Stomach (tissue), 19 donors: ENCODE measurements at places on chromosomes 2 and 18. TPM values are rescaled to one million over a fixed set of nuclear protein-coding genes. Genes with fewer than 3 reads are reported as not detected.

The FEV gene
- not detected for total RNA-seq

The CNTNAP5 gene
- total RNA-seq: not detected

The SMAD4 gene
- total RNA-seq: 184 TPM

The FBXO11 gene
- total RNA-seq: 69.0 TPM

GRCh38 chr2:65062843-65063825 is 6.9 kb downstream of the CEP68 start:
- H3K4me1 ChIP-seq: peaks cover 46% of the 10 kb centered on the region
- H3K4me3 ChIP-seq: no peak overlapping the region
- H3K36me3 ChIP-seq: no peaks in the 10 kb centered on the region
- peak overlapping the region; percentile 78 for H3K27ac ChIP-seq
- no peaks in the 10 kb centered on the region for H3K27me3 ChIP-seq

DNA sequence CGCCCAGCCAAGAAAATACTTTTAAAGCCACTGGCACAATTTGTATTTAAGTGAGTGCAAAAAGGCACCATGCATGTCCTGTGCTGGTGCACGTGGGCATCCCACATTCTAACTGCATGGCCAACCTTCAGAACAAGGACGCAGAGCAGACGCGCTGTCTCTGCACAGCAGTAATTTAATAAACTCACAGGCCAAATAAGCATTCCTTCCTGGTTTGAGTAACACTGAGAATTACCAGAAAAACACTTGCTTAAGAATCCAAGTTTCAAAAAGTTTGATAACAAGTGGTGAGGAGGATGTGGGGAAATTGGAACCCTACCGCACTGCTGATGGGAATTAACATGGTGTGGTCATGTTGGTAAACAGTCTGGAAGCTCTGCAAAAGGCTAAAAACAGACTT is 38.7 kb downstream of the RPL31 start:
- peaks cover 27% of the 10 kb centered on the region for H3K4me1 ChIP-seq
- peaks cover 52% of the 10 kb centered on the region for H3K36me3 ChIP-seq
- H3K4me3 ChIP-seq: no peak overlapping the region
- DNase-seq: no peak

GRCh38 chr2:42547014-42547413 is 21.4 kb upstream of the MTA3 start:
- DNase-seq: no peak
- no peaks in the 10 kb centered on the region for H3K36me3 ChIP-seq
- H3K27ac ChIP-seq: no peak overlapping the region
- no peak overlapping the region for H3K4me3 ChIP-seq
- H3K4me1 ChIP-seq: no peaks in the 10 kb centered on the region

DNA sequence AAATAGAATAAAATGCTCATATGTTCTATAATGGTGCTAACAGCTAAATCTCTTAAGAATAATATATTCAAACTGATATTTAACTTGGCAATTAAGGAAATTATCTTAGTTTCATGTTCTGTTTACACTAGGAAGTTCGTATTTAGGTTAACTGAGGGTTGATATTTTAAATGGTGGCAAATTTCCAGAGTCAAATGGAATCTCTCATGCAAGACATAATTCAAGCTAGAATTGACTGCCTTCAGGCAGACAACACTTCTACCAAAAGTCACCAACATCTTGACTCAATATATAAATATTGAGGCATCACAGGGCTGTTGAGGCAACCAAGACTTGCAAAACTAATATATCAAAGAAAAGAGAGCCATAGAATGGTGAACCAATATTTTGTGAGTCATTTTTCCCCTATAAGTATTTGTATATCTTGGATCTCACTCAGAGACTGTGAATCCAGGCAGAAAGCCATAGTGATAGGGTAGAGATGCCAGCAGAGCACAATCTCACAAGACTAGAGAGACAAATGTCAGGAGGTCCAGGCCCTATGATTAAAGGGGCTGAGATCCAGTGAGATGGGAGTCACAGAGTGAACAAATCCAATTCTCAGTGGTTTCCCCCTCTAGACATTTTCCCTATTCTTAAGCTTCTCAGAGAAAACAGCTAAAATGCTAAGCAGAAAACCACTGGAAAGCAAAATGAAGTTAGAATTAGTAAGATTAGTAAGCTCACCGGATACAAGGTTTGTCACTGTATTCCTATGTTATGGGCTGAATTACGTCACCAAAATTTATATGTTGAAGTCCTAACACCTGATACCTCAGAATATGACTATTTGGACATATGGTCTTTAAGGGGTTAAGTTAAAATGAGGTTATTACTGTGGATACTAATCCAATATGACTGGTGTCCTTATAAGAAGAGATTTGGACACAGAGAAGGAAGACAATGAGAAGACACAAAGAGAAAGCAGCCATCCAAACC is 358.2 kb upstream of the UBE2E3 start:
- H3K4me3 ChIP-seq: no peak overlapping the region
- DNase-seq: no peak
- no peaks in the 10 kb centered on the region for H3K4me1 ChIP-seq

GRCh38 chr2:100895402-100895801 is 75.5 kb downstream of the NPAS2 start:
- peak overlapping the region; percentile 49 for H3K27ac ChIP-seq
- peaks cover 5% of the 10 kb centered on the region for H3K4me1 ChIP-seq
- no peaks in the 10 kb centered on the region for H3K27me3 ChIP-seq
- peak; percentile 85 for DNase-seq

- no peaks in the 10 kb centered on the region for H3K36me3 ChIP-seq
- no peak for DNase-seq
- no peaks in the 10 kb centered on the region for H3K27me3 ChIP-seq
- H3K4me1 ChIP-seq: no peaks in the 10 kb centered on the region
Measured at GRCh38 chr2:14565666-14566065, 66.9 kb upstream of the LRATD1 start.
